Hepatocyte (in vitro differentiated cells): ENCODE measurements at places on chromosomes 12 and 14. TPM values are rescaled to one million over a fixed set of nuclear protein-coding genes. Genes with fewer than 3 reads are reported as not detected.

The SLC22A17 gene
- 31.9 and 44.4 TPM in 2 replicates for total RNA-seq

GRCh38 chr14:26833621-26834176, 235.9 kb upstream of the NOVA1 start:
- no peak for DNase-seq

- DNase-seq = no peak
These were observed 15.5 kb upstream of the ATP6V0A2 start for GRCh38 chr12:123696646-123697045.

DNA sequence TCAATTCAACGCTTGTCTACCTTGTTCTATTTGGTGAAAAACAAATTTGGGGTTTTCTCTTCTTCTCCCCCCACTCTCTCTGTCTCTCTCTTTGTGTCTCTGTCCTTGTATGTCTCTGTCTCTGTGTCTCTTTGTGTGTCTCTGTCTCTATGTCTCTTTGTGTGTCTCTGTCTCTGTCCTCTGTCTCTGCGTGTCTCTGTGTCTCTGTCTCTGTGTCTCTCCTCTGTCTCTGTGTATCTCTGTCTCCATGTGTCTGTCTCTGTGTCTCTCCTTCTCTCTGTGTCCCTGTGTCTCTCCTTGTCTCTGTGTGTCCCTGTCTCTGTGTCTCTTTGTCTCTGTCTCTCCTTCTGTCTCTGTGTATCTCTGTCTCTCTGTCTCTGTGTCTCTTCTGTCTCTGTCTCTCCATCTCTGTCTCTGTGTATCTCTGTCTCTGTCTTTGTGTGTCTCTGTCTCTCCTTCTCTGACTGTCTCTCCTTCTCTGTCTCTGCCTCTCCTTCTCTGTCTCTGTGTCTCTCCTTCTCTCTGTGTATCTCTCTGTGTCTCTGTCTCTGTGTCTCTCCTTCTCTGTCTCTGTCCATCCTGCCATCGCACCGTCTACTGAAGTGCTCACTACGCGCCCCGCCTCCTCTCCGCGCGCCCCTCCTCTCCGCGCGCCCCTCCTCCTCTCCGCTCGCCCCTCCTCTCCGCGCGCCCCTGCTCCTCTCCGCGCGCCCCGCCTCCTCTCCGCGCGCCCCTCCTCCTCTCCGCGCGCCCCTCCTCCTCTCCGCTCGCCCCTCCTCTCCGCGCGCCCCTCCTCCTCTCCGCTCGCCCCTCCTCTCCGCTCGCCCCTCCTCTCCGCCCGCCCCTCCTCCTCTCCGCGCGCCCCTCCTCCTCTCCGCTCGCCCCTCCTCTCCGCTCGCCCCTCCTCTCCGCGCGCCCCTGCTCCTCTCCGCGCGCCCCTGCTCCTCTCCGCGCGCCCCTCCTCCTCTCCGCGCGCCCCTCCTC, 12.8 kb downstream of the LRCOL1 start:
- peak; percentile 63 for DNase-seq

GRCh38 chr14:96158735-96159134, 45.9 kb upstream of the BDKRB2 start:
- DNase-seq = no peak

The C12orf50 gene
- 0.40 TPM in 1 of 2 replicates, not detected in the other for total RNA-seq

DNA sequence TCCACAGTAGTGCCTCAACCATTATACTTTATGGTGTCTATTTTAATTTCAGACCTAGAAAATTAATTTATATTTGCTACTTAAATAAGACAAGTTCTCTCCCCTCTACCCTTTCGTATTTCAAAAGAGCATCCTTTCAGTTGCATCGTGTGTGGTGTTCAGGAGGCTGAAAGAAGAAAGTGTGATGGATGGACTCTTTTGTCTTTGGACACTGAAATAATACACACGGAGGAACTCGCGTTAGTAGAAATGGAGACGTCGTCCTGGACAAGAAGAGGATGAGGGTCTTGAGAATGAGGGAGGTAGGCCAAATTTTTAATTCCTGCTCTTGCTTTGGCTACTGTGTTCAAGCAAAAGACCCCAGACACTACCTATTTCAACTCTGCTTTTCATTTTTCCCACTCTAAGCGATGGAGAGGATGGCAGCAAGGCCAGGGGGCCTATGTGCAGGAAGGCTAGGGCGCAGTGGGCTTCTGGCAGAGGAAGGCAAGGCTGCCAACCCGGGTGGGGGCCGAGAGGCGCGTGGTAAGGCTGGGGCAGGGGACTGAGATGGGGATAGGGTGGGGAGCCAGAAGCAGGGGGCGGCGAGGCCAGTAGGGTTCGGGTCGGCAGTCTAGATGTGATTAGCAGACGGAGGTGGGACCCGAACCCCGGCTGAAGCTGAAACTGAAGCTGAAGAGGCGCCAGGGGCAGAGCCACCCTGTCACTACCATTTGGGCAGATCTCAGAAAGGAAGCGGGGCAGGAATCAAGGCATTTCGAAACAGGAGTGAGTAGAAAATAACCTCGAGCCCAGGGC, 722 bp downstream of the TMED8 start:
- DNase-seq = no peak
